ENCODE measurements at places on chromosomes 2 and 18.

DNA sequence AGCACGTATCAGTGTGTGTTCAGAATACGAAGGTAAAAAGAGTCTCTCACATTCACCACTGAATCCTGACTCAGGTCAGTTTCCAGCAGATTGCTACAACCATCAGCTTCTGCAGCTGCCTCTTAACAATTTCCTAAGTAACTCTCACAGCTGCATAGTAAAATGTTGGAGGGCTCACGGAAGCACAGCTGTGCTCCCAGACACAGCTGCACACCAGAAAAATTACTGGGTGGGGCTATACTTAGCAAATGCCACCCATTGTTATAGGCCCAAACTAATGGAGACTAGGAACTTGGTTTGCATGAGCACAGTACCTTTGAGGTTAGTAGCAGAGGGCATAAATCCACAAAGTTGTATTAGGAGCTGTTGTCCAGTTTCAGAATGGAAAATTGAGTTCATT lies 153.9 kb upstream of the ERBB4 start:
- no peaks in the 10 kb centered on the region for H3K27me3 ChIP-seq
- no peak overlapping the region for H3K27ac ChIP-seq
- no peak for DNase-seq
- H3K4me1 ChIP-seq = no peaks in the 10 kb centered on the region
- no peak overlapping the region for H3K4me3 ChIP-seq

DNA sequence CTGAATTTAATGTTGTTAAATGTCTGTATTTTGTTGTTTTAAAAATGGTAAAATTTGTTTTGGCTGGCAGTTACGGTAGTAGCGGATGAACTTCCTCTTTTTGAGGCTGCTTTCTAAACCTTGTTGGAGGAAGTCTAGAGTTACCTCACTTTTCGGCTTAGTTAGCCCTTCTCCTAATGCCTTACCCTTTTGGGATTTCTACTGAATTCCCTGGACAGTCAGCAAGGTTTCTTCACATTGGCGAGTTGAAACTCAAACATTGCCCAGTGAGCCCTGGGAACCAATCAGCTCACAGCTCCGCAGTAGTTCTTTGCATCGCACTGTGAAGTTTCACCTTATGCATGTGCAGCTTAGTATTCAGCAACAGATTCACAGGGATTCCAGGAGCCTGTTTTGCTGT lies 55.2 kb downstream of the TMEM247 start:
- no peaks in the 10 kb centered on the region for H3K36me3 ChIP-seq
- H3K27ac ChIP-seq = peak overlapping the region; percentile 51
- H3K27me3 ChIP-seq = no peaks in the 10 kb centered on the region
- H3K4me1 ChIP-seq = no peaks in the 10 kb centered on the region

DNA sequence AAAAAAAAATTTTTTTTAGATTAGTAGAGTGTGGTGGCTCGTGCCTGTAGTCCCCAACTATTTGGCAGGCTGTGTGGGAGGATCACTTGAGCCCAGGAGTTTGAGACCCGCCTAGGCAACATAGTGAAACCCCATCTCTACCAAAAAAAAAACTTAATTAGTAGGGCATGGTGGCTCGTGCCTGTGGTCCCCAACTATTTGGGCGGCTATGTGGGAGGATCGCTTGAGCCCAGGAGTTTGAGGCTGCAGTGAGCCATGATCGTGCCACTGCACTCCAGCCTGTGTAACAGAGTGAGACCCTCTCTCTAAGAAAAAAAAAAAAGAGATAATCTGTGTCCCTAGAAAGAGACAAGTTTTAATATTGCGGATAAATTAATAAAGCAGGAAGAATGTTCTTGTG lies 8.8 kb downstream of the GPR55 start:
- no peaks in the 10 kb centered on the region for H3K4me1 ChIP-seq
- no peaks in the 10 kb centered on the region for H3K36me3 ChIP-seq
- no peak for DNase-seq
- H3K4me3 ChIP-seq = no peak overlapping the region

DNA sequence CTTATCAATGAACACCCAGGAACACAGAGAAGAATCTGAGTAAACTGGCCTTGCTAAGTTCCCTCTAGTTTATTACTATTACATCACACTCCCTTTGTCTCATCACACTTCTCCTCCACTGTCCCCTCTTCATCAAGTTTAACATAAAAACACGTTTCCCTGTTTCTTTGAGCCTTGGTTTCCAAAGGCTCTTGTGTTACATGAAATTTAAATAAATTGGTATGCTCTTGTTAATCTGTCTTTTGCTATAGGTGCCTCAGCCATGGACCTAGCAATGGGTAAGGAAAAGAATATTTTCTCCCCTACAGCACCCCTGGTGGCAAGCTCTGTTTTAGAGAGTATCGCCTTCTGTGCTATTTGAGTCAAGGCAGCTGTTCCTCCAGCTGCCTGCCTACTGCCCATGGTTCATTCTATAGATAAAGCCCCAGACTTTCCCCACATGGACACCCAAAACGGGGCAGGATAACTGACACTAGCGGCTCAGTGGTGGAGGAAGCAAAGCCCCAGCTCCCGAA lies 31.8 kb downstream of the TGIF1 start:
- no peaks in the 10 kb centered on the region for H3K4me1 ChIP-seq
- no peaks in the 10 kb centered on the region for H3K27me3 ChIP-seq
- H3K27ac ChIP-seq = no peak overlapping the region
- H3K36me3 ChIP-seq = no peaks in the 10 kb centered on the region

- no peaks in the 10 kb centered on the region for H3K27me3 ChIP-seq
- peaks cover 15% of the 10 kb centered on the region for H3K4me1 ChIP-seq
- H3K4me3 ChIP-seq = no peak overlapping the region
- H3K27ac ChIP-seq = no peak overlapping the region
Observed at GRCh38 chr2:189444322-189444721, 3.0 kb downstream of the WDR75 start.

DNA sequence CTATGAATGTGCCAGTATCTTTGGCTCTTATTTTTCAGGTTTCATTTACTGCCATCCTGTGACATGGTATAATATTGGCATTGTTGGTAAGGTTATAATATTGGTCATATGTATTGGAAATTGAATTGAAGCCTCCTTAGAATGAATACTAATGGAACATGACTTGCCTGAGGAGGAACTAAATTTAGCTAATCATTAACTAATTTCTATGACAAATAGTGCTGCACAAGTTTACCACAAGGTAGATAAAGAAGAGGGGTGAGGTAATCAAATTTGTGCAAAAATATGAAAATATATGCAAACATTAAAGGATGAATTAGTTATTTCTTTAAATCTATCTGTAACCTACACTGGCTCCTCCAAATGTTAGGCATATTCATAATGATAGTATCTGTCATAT lies 43.2 kb upstream of the ORC2 start:
- no peak overlapping the region for H3K4me3 ChIP-seq
- DNase-seq = no peak
- no peak overlapping the region for H3K27ac ChIP-seq
- no peaks in the 10 kb centered on the region for H3K27me3 ChIP-seq

DNA sequence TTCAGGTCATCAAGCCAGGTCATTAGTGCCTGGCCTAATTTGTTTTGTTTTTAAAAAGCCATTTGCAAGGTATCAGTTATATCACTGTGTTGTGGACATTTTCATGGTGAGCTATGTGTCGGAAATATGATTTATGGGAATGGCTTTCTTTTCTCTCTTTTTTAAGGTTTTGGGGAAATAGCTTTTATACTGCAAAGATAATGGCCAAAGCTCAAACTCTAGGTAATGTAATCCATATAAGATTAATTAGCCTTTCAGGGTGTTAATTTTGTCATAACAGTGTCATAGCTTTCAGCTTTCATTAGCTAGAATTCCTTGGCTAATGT lies 45.8 kb downstream of the PCBP1 start:
- H3K36me3 ChIP-seq = no peaks in the 10 kb centered on the region
- H3K4me1 ChIP-seq = peaks cover 4% of the 10 kb centered on the region
- H3K27me3 ChIP-seq = no peaks in the 10 kb centered on the region
- peak overlapping the region; percentile 31 for H3K4me3 ChIP-seq
- no peak for DNase-seq

DNA sequence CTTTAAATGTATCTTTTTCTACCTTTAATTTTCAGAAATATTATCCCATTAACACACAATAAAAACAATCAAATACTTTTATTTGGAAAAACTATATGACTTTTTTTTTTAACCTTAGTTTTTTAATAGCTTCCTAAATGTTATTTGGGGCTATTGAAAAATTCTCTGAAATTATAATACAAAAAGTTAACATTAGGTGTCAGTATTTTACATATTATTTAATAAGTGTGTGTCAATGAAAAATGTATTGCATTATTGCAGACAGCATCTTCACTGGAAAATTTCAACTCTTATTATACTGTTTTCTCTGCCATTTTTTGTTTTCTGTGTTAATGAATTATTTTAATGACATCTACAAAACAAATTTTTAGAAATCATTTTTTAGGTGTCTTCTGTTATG lies 51.1 kb upstream of the ARHGAP15 start:
- DNase-seq = no peak
- no peaks in the 10 kb centered on the region for H3K4me1 ChIP-seq
- no peak overlapping the region for H3K27ac ChIP-seq
- H3K36me3 ChIP-seq = no peaks in the 10 kb centered on the region
- no peak overlapping the region for H3K4me3 ChIP-seq

DNA sequence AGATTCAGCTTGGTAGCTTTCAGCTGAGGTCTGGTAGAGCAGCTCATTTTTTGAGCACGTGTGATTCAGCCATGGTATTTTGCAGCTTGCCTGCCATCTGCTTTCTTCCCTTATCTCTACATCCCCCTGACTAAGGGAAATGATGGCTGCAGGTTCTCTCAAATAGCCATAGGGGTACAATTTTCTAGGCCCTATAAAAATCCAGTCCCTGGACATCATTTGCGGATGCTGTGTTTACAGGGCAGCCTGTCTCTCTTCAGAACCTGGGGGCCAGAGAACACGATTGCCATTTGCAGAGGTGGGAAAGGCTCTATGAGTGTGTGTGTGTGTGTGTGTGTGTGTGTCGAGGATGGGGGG lies 442.7 kb upstream of the MEIS1 start:
- H3K36me3 ChIP-seq = no peaks in the 10 kb centered on the region
- no peak overlapping the region for H3K4me3 ChIP-seq
- no peaks in the 10 kb centered on the region for H3K27me3 ChIP-seq
- no peak overlapping the region for H3K27ac ChIP-seq
- H3K4me1 ChIP-seq = no peaks in the 10 kb centered on the region

DNA sequence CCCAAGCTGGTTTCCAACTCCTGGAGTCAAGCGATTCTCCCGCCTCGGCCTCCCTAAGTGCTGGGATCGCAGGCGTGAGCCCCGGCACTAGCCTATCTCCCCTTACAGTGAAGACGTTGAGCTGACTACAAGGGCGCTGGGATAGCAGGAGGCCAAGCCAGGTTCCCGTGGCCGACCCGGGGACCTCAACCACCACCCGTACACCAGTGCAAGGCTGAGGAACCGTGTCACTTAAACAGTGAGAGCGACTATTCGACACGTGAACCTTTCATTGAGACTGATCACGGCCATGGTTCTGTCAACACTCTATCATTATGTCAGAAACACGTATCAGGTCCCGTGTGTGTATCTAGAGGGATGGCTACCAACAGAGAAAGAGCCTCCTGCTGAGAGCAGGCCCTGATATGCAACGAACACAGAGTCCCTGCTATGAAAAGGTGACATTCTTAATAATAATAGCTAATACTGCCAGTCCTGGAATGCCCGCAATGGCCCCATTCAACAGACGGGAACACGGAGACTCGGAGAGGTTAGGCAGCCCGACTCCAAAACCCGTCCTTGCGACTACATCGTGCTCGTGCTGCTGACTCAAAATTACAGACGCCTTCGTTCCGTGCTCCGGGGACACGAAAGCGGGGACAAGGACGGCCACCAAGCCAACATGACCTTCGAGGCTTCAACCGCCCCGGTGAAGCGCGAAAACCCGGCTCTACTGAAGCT lies 833 bp downstream of the AFG3L2 start:
- H3K27me3 ChIP-seq = no peaks in the 10 kb centered on the region
- peaks cover 4% of the 10 kb centered on the region for H3K4me1 ChIP-seq
- peak overlapping the region; percentile 99 for H3K27ac ChIP-seq

GRCh38 chr2:230600881-230601280 lies 111.8 kb upstream of the CAB39 start:
- H3K36me3 ChIP-seq = no peaks in the 10 kb centered on the region
- no peak for DNase-seq
- no peak overlapping the region for H3K4me3 ChIP-seq
- peaks cover 15% of the 10 kb centered on the region for H3K4me1 ChIP-seq
- peak overlapping the region; percentile 84 for H3K27ac ChIP-seq

GRCh38 chr2:225169396-225169795 lies 127.1 kb upstream of the DOCK10 start:
- no peaks in the 10 kb centered on the region for H3K36me3 ChIP-seq
- no peaks in the 10 kb centered on the region for H3K4me1 ChIP-seq
- H3K27me3 ChIP-seq = no peaks in the 10 kb centered on the region
- no peak overlapping the region for H3K27ac ChIP-seq
- no peak overlapping the region for H3K4me3 ChIP-seq
- DNase-seq = no peak

- H3K27me3 ChIP-seq = no peaks in the 10 kb centered on the region
- no peak for DNase-seq
- no peaks in the 10 kb centered on the region for H3K4me1 ChIP-seq
- H3K4me3 ChIP-seq = no peak overlapping the region
Observed at GRCh38 chr18:65409261-65409660, 341.6 kb upstream of the CDH7 start.

GRCh38 chr2:196725882-196726281 lies 73.6 kb downstream of the GTF3C3 start:
- H3K4me1 ChIP-seq = no peaks in the 10 kb centered on the region
- no peak overlapping the region for H3K27ac ChIP-seq
- H3K36me3 ChIP-seq = no peaks in the 10 kb centered on the region
- H3K27me3 ChIP-seq = no peaks in the 10 kb centered on the region

- no peaks in the 10 kb centered on the region for H3K36me3 ChIP-seq
- H3K27me3 ChIP-seq = no peaks in the 10 kb centered on the region
- no peaks in the 10 kb centered on the region for H3K4me1 ChIP-seq
Observed at GRCh38 chr2:64854773-64855237, 134.4 kb upstream of the SLC1A4 start.

DNA sequence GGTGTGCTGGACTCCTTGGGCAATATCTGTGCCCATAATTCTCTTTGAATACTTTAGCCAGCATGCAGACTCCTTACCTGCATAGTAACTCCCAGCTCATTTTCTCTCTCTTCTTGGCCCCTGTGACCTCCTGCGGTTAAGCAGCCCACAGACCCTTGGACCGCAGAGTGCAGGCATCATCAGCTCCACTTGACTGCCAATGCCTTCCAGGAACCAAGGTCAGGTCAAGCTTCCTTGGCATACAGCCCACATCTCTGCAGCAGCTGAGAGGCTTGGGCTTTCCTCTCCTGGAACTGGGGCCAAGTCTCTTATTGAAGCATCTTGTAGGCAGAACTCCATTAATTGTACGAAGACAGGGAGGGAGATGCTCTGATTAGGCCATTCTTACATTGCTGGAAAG lies 130.1 kb upstream of the PIEZO2 start:
- no peaks in the 10 kb centered on the region for H3K36me3 ChIP-seq
- DNase-seq = no peak
- no peaks in the 10 kb centered on the region for H3K4me1 ChIP-seq
- no peaks in the 10 kb centered on the region for H3K27me3 ChIP-seq
